ENCODE measurements at places on chromosomes 7 and 10. TPM values are rescaled to one million over a fixed set of nuclear protein-coding genes. Genes with fewer than 3 reads are reported as not detected.
A peak's percentile ranks its signal among the peaks of the same experiment; 100 is the strongest.

GRCh38 chr7:93097388-93097787, 20.4 kb downstream of the SAMD9 start:
- DNase-seq, result no peak

Gene GAD2
- not detected for total RNA-seq

Gene GARIN1A
- total RNA-seq, result not detected

GRCh38 chr10:132611986-132612385, 74.4 kb downstream of the INPP5A start:
- DNase-seq, result no peak

DNA sequence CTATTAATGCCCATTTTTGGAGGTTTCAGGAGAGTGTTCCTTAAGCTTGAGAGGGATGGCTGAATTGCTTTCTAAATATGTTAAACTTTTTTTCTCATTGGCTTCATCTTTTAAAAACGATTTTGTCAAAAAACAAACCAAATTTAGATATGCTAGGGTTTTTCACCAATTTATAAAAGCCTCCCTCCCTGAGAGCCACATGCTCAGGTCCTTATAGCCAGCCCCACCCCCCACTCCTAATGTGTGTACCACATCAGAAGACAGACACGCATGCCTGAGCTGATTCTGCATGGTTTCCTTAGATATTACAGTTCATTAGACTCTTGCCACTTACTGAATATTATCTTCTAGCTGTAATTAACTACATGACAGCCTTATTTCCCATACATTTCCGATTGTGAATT, 2.0 kb downstream of the CUL1 start:
- peak; percentile 16 for DNase-seq

DNA sequence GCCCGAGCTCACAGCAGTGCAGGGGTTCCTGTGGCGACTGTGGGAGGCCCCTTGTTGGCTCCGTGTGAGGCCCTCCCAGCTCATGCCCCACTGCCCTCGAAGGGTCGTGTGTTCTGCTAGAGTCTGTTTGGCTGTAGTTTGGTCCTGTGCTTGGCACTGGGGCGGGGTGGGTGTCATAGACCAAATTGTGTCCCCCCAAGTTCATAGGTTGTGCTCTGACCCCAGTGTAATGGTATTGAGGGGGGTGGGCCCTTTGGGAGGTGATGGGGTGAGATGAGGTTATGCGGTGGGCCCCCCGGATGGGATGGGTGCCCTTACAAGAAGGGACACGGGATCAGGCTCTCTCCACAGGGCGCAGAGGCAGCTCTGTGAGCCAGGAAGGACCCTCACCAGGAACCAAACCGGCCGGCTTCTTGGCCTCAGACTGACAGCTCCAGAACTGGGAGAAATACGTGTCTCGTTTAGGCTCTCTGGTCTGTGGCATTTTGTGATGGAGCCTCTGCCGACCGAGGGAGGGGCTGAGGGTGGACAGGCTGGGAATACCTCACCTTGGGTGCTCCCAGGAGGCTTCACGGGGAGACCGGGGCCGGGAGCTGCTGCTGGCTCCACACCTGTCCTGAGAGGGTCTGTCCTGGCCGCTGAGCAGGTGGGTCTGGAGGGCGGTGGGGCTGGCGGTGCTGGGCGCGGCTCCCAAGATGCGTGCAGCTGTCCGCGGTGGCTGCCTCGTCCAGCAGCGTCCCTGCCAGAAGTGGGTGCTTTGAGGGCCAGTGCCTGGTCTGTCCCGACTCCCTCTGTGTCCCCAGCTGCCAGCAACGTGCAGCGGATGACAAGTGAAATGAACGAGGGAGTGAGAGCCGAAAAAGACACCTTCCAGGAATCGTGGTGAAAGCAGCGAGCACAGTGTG, 89.4 kb downstream of the INPP5A start:
- DNase-seq, result no peak

DNA sequence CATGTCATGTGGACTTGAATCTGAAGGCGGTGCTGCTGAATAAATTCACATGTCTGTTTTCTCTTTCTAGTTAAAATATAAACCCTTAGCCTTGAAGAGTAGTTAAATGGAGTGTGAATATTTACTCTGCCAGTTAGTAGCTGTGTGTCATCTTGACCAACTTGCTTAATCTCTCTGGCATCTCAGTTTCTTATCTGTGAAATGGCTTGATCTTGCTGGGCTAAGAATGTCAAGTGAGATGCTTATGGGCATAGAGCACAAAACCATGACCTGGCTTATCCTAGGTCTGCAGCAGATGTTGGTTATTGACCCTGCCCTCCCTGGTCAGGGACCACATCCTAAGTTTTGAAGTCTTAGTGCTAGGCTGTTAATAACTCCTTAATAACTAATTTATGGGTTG, 16.6 kb downstream of the ARID5B start:
- DNase-seq, result peak; percentile 52

Data from Caki2 (cell line).